ENCODE measurements at places on chromosomes 1 and 21.

DNA sequence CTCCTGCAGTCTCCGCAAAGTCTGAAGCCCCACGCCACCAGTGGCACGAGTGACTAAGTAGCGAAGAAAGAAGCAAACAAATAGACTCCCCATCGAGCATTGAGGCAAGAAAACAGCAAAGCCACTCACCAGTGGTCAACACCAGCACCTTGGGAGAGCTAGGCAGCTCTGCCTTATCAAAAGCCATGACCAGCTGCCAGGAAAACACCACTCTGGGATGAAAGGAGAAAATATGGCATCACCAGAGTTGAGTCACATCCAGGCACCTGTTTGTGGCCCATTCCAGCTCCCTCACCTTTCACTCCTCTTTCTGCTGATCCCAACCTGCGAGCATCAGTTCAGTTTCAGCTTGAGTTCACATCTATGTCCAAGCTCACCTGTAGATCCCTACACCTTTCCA lies 17.2 kb downstream of the PDZK1 start:
- no peak for DNase-seq

DNA sequence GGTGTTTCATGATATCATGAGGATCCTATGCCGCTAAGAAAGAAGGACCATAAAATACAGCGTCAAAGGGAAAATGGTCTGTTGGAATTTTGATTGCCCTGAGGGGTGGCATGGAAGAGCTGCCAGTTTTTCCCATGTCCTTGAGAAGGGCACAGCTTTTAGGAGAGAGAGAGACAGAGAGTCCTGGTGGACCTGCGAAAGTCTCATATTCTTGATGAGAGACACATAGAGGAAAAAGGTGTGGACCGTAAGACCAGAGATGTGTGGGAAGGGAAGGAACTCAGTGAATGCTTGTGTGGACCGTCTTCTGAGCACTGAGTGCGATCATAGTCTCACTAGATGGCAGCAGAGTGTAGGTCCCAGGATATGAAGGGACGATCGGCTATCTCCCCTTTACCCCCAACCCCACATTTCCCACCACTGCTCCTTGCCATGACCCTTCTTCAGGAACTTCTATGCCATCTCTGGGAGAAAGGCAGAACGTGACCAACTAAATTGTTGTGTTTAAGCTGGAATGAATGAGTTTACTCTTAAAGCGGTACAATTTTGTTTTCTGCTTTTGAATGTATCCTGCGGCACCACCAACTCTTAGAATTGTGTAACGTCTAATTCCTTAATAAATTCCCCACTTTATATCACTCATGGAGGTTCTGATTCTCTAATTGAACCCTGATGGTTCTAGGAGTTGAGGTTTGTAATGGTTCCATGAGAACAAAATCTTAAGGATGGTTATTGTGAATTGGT lies 117.7 kb downstream of the CTH start:
- DNase-seq = peak; percentile 20

DNA sequence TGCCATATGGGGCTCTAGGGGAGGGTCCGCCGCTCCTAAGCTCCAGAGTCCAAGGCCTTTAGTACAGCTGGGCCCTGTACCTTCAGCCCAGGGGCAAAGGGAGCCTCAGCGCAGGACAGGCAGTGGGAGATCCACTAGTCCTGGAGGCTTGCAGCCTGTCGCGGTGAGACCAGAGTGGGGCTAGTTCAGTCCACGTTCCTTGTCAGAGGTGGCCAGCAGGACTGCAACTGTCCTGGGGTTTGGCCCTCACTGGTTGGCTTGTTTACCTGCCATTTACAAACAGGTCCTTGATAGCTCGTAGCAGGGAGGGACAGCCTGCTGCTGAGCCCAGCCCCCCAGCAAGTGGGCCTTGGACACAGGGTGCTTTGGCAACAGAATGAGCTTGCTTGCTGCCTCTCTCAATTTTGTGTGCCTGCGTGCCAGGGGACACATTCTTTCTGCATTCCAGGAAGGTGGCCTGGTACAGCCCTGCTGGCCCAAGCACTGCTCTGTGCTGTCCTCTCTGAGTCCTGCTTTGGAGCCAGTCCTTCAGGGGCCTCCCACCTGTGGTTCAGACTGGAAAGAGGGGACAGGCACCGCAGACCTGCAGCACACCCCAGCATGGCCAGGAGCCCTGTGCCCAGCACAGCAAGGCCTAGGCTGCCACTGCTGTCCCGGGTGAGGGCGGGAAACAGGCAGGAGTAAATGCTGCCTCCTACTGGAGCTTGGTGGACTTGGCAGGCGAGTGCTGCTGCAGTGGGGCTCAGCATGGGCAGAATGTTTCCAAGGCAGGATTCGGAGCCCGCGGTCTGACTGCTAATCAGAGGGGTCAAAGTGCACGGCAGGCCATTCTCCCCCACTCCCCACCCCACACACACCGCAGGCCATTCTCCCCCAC lies 15.2 kb downstream of the H6PD start:
- DNase-seq = no peak

DNA sequence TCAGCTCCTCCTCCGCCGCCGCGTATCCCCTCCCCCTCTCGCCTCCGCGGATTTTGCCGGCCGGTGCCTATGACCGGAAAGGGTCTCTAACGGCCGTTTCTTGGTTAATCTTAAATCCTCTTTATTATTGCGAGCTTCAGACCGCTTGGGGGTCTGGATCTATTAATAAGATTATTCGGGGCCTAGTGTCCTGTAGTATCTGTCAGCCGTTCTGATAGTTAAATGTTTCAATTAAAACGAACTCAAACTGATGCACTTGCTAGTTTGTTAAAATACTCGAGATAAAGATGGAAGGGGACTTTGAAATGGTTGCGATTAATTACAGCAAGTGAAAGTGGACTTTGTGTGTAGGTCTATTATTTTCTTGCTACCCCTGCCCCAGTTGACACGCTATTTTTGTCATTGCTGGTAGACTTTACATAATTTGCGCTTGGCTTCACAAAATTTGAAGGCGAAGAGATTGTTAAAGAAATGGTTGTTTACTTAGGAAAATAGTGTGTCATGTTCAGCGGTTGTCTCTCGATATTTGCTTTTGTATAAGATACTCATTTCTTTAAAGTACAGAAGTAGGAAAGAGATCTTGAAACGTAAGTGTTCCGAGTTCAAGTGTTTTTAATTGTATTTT lies 779 bp downstream of the SON start:
- DNase-seq = peak; percentile 19

- no peak for DNase-seq
Measured at GRCh38 chr1:226764533-226764932, 25.5 kb upstream of the ITPKB start.

DNA sequence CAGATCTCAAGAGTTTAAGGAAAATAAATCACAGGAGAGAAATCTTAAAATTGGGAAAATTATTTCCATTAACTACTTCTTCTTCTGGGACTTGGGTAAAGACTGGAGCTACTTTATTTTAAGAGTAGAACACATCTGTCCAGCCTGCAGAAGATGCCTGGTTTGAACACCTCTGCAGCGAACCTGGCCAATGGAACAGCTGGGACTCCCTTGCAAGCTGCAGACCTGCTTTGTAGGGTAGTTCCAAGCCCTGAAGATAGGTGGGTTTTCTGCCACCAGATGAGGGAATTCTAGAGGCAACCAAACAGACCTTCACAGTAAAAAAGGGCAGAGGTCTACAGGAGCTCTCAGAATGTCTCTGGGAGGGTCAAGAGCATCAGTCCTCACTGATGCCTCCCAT lies 86.5 kb upstream of the CACNA1E start:
- no peak for DNase-seq

- no peak for DNase-seq
Measured at GRCh38 chr1:37159102-37159501, 124.8 kb upstream of the GRIK3 start.

GRCh38 chr1:53637511-53638359 lies 101.2 kb downstream of the GLIS1 start:
- DNase-seq = no peak

DNA sequence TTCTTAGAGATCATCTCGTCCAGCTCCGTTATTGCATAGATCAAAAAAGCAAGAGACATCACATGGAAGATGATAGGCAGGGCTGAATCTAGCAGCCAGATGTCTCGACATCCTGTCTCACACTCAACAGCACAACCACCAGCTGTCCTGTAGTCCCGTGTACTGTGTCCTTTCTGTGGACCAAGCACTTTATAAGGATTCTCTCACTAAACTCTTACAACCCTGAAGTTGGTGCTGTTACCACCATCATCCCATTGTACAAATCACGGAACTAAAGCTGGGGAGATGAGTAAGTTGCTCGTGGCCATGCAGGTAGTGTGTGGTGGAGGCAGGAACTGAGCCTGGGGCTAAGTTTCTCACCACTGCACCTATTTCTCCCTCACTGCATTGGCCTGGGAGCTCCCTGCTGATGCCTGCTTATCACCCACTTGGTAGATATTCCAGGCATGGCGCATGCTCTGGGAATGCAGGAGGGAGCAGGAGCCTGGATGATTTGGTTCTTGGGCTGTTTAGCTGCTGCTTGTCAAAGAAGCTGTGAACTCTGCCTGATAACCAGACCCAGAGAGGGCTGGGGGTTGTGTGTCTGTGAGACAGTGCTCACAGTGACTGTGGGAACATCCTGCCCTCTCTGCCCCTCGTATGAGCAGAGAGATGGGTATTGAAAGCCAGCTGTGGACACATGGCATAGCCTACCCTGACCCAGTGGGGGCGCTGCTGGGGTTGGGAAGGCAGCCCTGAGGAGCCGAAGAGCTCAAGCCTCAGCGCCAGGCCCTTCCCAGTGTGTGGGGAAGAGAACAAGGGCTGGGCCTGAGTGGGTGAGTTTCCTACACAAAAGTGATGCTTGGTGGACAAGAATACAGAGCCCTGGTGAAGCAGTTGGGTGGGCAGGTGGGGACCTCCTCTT lies 13.6 kb downstream of the PPFIA4 start:
- no peak for DNase-seq

DNA sequence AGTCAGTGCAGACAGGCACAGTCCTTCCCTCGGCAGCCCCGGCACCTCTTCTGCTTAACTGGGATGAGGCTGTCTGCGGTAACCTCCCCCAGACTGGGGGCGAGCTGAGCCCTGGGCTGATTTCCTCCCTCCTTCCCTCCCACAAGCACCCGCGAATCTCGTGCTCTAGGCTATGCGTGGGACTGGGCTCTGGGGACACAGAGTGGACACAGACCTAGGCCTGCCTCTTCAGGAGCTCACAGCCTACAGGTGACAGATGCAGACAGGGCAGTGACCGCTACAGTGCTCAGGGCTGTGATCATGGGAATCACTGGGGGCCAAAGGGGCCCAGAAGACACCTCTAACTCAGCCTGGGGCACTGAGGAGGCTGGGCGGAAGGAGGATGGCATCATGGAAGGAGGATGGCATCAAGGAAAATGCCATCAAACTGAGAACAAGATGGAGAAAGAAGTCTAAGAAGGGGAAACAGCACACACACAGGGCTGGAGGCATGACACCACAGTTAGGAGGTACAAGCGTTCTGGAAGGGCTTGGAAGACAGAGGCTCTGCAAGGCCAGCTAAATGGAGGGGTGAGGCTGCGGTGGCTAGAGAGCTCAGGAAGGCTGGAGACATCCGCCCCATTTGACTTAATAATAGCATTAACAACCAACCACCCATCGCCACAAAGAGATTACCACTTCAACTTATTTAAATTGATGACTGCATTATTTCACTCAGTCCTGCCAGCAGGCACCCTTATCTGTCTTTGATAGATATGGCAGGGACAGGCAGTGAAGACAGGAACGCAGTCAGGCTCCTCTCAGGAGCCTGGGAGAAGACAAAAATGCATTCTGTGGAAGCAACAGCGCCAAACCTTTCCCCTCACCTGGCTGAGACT lies 4.2 kb downstream of the TTC39A start:
- DNase-seq = no peak

GRCh38 chr1:193210996-193211395 lies 24.6 kb upstream of the B3GALT2 start:
- DNase-seq = no peak

DNA sequence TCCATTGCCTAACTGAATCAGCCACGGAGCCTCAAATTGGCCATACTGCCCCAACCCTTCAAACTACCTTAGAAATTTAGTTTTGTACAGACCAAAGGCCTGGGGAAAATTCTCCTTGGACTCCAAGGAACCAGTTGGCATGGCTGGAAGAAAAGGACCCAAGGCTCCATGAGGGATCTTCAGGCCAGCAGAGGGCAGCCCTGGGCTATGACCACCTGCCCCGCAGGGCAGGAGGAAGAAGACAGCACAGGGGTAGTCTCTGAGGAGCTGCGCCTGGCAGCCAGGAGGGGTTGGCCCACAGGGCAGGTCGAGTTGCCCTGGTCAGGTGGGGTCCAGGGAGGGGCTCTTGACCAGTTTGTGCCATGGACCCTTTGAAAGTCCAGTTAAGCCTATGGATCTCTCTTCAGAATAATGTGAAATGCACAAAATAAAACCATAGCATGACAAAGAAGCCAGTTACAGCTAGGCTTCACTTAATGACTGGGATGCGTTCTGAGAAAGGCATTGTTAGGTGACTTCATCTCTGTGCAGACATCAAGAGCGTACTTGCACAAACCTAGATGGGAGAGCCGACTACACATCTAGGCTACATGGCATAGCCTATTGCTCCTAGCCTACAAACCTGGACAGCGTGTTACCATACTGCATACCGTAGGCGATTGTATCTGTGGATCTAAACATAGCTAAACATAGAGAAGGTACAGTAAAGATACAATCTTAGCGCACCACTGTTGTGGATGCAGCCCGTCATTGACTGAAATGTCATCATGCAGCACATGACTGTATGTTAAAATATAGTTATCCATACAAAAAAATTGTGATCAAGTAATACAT lies 26.1 kb downstream of the CACNA1S start:
- DNase-seq = peak; percentile 47

- no peak for DNase-seq
Measured at GRCh38 chr1:218365226-218365999, 20.3 kb downstream of the TGFB2 start.

GRCh38 chr21:36966821-36967768 lies 626 bp upstream of the HLCS start:
- peak; percentile 47 for DNase-seq

GRCh38 chr21:33432496-33432895 lies 29.3 kb downstream of the IFNGR2 start:
- no peak for DNase-seq

DNA sequence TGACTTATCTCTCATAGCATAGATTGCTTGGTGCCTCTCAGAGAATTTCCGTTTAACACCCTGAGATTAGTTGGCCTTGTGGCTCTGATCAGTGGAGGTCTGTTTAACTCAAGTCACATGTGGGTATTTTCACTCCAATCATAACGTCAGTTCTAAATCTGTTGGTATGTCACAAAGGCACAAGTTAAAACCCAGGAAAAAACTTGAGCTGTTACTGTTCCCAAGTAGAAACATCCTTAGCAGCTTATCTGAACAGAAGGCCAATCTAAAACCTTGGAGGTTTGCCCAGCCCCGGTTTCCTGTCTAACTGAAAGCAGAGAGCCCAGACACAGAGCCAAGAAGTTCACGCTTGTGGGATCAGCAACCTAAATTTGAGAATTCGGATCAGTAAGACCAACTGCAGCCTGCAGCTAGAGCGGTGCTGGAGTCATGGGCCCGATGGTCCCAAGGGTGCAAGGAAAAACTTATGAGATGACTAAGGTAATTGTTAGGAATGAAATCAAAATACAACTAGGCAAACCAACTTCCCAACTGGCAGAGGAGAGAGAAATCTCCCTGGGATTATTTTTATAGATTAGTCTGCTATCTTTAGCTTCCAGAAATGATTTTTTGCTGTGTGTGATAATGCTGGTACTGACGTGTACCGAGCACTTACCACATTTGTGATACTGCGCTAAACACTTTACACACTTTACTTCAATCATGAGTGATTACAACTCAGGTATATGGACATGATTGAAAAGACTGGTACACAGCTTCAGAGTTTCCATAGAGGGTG lies 90.2 kb upstream of the C1orf21 start:
- DNase-seq = peak; percentile 52

GRCh38 chr1:62306065-62306464 lies 13.2 kb downstream of the KANK4 start:
- DNase-seq = no peak

Measured in NCI-H1092 treated with DMSO at 0.1 percent for 48 hours (cell line).